ENCODE measurements at places on chromosomes 2 and 18. TPM values are rescaled to one million over a fixed set of nuclear protein-coding genes. Genes with fewer than 3 reads are reported as not detected.

DNA sequence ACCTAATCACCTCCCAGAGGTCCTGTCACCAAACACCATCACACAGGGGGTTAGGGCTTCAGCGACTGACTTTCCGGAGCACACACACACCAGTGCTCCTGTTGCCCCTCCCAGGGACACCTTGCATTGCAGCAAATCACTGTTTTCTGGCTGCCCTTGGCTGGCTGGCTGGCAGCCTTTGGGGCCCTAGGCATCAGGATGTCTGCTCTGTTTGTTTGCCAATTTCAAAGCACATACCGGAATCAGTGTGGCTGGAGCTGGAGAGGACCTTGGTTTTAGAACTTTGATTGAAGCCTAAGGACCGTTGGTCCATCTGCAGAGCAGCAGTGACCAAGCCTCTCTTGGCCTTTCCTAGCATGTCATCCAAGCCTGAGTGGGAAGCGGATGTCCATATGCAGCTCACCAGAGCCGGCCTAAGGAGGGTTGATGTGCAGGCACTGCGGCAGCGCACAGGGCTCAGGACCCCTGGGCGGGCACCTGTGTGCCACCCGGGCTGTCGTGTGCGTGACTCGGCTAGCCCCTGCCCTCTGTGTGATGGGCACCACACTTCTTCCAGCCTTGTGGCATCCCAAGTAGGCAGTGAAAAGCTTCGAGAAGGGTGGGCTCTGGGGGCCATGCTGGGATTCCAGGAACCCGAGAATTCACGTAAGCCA, 62.1 kb downstream of the GBX2 start:
- no peaks in the 10 kb centered on the region for H3K36me3 ChIP-seq
- H3K4me1 ChIP-seq: no peaks in the 10 kb centered on the region
- H3K4me3 ChIP-seq: no peak overlapping the region
- H3K27ac ChIP-seq: no peak overlapping the region
- no peak for DNase-seq

- H3K27me3 ChIP-seq: no peaks in the 10 kb centered on the region
- peaks cover 5% of the 10 kb centered on the region for H3K4me1 ChIP-seq
- H3K4me3 ChIP-seq: no peak overlapping the region
- DNase-seq: no peak
- no peak overlapping the region for H3K27ac ChIP-seq
Observed at GRCh38 chr2:203400805-203401585, 72.8 kb downstream of the ABI2 start.

DNA sequence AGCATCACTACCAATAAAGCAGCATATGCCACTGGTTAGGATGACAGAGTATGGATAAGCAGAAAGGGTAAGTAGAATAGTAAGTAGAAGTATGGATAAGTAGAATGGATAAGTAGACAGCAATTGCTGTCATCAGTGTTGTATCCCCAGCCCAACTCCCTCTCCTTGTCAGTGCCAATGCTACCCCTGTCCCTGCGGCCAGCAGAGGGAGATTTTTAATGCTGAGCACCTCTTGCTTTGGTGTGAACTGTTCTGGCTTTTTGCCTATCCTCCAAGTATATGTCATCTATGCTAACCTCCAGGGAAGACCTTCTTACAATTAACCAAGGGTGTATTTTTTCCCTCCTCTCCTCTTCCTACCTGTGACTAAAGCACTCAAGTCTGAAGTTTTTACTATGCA, 136.7 kb upstream of the SPHKAP start:
- no peaks in the 10 kb centered on the region for H3K36me3 ChIP-seq
- H3K4me3 ChIP-seq: no peak overlapping the region
- no peak for DNase-seq
- H3K27me3 ChIP-seq: peaks cover 1% of the 10 kb centered on the region

GRCh38 chr2:45754131-45755010, 102.9 kb downstream of the PRKCE start:
- no peaks in the 10 kb centered on the region for H3K27me3 ChIP-seq
- no peak for DNase-seq
- H3K4me3 ChIP-seq: no peak overlapping the region
- no peak overlapping the region for H3K27ac ChIP-seq
- H3K36me3 ChIP-seq: peaks cover 4% of the 10 kb centered on the region

- H3K4me3 ChIP-seq: no peak overlapping the region
- peaks cover 5% of the 10 kb centered on the region for H3K4me1 ChIP-seq
- H3K27ac ChIP-seq: no peak overlapping the region
- no peak for DNase-seq
- no peaks in the 10 kb centered on the region for H3K36me3 ChIP-seq
- no peaks in the 10 kb centered on the region for H3K27me3 ChIP-seq
Observed at GRCh38 chr18:23838233-23838632, 149.0 kb downstream of the LAMA3 start.

CKAP2L gene
- total RNA-seq: not detected

UGGT1 gene
- 44.4 TPM for total RNA-seq

CPLX4 gene
- total RNA-seq: not detected
